Caudate nucleus (tissue), 63 donors: ENCODE measurements at places on chromosomes 4 and X.

GRCh38 chr4:78518561-78518960 lies 33.0 kb upstream of the ANXA3 start:
- DNase-seq: no peak

DNA sequence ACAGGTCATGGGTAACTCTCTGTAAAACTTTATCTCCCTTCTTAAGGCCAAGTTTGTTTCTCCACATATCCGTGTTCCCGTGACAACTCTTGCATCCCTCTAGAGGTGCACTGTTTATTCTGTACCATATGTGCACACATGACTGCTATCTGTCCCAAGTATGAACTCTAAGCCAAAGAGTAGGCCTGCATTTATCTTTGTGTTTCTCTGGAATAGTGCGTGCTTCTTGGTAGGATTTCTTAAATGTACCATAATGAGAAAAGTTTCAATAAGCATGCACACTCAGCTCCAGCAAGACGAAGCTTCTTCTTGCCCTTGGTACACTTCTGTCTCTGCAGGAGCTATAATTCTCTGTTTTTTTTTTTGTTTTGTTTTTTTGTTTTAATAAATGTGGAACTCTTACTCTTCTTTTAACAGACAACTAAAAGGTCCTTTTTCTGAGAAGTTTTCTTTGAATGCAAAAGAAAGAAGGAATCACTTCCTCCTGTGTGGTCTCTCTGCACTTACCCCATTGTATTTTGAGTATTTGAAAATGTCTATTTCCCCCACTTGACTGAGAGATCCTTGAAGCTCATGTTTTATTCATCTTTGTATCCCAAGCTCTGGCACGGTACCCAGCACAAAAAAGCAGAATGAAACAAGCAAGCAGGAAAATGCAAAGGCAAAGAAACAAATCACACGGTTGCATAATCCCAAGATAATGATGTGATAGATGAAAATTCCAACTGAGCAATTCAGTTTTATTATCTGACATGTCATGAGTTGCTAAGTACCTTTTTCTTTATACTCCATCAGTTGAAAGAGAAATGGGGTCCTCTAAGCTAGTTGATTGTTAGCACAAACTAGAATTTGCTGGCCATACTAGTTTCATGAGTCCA lies 521.9 kb upstream of the BOD1L1 start:
- peak; percentile 5 for DNase-seq

DNA sequence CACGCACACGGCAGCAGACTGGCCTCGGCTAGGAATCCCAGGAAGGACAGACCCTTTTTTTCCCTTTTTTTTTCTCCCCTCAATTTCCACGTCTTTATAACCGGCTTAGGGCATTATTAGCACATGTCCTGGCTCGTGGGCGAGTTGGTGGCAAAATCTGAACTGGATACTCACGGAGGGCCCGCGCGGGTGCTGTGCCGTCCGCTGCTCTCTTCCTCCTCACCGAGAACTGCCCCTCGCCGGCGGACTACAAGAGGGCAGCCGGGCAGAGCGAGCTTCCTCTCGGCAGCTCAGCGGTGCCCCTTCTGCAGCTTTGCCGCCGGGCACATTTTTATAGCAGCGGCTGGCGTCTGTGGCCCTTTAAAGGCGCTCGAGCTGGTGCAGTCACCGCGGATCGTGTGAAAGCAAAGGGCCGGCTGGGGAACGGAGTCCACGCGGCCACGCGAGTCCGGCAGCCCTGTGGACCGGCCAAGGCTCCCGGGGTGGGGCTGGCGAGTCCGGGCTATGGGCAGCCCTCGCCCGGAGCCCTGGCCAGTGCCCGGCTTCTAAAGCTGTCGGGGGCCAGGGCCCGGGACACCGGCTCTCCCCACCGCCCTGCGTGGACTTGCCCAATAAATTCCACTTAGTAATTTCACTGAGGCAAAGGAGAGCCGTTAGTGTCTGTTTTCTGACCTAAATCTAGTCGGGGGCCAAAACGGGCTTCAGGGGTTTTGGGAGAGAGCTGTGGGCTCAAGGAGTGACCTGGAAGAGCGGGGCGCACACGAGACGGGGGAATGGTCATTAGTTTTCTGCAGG lies 1.3 kb upstream of the CITED1 start:
- DNase-seq: peak; percentile 4

- DNase-seq: no peak
These were observed 18.1 kb downstream of the OFD1 start for GRCh38 chrX:13752646-13753045.

- DNase-seq: no peak
These were observed 245.8 kb upstream of the DIAPH2 start for GRCh38 chrX:96438803-96439202.

DNA sequence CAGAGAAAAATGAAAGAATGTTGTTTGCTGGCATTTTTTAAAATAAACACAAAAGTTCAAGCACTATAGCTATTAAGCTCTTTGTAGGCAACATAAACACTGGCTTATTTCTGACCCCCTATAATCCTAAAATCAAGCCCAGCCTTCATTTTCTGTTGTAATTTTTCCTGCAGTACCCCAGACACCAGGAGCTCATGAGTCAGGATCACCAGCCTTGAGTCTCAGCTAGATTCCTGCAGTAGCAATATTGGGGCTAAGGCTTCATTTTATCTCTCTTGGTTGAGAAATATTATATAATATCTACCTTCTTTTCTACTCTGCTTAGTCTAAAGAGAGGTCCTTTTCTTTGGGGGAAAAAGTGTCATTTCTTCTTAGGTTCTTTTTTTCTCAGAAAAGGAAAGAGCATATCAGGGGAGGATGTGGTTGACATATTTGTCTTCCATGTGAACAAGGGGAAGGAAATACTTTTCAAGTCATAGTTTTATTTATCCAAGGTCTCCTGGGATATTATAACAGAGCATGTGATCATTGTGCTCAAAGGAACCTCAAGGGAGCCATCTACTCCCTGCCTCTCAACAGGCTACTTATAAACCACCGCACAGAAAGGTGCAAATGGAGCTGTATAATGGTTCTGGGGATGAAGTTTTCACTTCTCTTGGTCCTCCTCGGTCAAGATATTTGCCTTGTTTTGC lies 678.3 kb upstream of the NR3C2 start:
- no peak for DNase-seq

- no peak for DNase-seq
These were observed 76.5 kb upstream of the CITED1 start for GRCh38 chrX:72382202-72382595.

- DNase-seq: no peak
These were observed 472.8 kb upstream of the BOD1L1 start for GRCh38 chr4:14100349-14100748.

DNA sequence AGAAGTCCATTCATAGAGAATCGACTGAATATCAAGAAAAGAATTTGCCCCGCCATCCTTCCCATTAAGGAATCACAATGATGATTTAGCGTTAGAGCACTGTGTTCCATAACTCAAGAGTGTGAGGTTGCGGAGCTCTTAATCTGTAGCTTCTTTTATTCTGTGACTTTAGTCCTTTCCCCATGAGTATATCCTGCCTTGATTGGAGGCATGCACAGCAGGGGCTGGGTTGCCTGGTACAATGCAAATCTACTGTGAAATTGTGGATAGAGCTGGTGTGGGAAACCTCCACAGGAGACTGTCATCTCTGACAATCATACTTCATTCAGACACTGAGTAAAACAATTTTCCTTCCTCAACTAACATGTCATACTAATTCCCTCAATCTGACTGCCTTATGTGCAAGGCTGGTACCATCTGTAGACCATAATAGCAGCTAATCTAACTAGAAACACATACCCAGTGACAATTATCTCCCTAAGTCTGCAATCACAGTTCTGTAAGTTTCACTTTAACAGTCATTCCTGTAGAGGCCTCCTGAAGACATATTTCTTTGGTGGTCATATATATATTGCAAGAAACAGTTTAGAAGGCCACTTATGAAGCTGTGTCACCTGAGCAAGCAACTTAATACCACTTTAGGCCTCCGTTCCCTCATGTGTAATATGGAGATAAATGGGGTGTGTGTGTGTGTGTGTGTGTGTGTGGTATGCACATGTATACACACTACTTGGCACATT lies 355.2 kb upstream of the FAM241A start:
- no peak for DNase-seq

- no peak for DNase-seq
These were observed 119.2 kb downstream of the NHS start for GRCh38 chrX:17494216-17494615.

GRCh38 chrX:129316461-129316860 lies 206.8 kb downstream of the SMARCA1 start:
- DNase-seq: no peak

DNA sequence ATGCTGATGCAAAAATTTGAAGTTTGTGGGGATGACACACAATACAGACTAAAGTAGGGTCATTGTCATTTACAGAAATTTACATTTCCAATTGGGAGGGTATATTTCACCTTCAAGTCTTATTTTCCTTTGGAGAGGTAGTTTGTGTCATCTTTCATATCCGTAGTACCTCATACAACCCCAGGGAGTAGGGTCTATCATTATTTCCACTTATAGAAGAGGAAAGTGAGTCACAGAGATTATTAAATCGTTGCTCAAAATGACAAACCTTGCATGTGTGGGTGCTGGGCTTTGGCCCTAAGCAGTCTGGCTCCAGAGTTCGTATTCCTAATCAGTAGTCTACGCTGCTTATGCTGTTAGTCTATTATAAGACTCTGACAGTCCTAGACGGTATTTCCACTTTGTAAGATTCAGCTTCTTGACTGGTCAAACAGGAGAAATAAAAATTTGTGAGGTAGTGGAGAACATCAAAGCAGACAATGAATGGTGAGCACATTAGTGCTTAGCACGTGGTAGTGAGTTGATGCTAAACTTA lies 516.5 kb downstream of the PCDH7 start:
- DNase-seq: no peak

DNA sequence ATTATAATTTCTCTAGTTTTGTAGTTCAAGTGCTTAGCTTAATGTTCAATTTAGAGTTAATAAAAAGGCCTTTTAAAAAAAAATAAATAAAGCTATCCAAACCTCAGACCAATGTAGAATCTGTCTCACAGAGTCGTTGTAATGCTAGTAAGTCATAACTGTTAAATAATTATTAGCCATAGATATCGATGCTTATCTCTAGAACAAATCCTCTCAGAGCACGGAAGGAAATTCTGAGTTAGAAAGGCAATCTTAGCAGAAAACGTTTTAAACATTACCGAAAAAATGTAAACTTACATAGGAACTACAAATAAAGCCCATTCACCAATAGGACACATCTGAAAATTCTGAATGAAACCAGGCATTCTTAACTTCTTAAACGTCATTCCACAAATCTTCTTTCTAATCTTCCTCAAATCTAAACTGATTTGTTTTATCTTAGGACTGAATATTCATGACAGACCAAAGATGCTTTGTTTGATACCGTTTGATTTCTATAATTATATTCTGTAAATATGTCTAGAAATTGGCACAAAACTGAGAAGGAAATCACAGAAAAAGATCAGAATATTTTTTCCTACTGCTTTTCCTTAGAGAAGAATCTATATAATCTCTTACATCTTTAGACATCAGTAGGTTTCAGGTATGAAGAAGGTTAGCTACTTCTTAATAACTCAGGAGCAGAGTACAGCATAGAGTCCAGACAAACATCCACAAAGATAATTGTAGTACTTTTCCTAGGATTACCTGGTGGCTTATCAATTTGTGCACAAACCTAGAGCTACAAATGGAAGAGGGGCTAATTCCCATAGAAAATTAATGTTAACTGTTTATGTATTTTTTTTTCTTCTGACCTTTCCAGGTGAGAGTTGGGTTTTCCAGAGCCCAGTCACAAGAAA lies 140.7 kb downstream of the BTC start:
- no peak for DNase-seq

- DNase-seq: no peak
These were observed 19.9 kb downstream of the MAN2B2 start for GRCh38 chr4:6594826-6595355.

DNA sequence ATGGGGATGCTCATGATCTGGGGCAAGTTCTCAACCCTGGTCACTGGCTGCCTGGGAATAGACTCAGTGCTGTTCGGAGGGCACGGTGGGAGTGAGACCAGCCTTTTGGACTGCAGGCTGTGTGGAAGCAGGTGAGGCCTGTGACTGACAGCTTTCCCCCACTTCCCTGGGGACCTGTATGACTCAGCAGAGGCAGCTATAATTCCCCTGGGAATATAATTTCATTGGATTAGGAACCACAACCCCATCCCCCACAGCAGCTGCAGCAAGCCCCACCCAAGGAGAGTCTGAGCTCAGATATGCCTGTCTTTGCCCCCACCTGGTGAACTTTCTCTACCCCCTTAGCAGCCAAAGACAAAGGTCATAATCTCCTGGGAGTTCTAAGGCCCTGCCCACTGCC lies 408.6 kb downstream of the PPP3CA start:
- DNase-seq: no peak

GRCh38 chr4:137659431-137659830 lies 127.1 kb upstream of the PCDH18 start:
- no peak for DNase-seq

GRCh38 chr4:158302076-158302866 lies 92.0 kb downstream of the TMEM144 start:
- no peak for DNase-seq

GRCh38 chrX:38275615-38276014 lies 51.7 kb downstream of the RPGR start:
- DNase-seq: no peak
